CD8-positive, alpha-beta T cell (primary cell): ENCODE measurements at places on chromosomes 4 and X.

DNA sequence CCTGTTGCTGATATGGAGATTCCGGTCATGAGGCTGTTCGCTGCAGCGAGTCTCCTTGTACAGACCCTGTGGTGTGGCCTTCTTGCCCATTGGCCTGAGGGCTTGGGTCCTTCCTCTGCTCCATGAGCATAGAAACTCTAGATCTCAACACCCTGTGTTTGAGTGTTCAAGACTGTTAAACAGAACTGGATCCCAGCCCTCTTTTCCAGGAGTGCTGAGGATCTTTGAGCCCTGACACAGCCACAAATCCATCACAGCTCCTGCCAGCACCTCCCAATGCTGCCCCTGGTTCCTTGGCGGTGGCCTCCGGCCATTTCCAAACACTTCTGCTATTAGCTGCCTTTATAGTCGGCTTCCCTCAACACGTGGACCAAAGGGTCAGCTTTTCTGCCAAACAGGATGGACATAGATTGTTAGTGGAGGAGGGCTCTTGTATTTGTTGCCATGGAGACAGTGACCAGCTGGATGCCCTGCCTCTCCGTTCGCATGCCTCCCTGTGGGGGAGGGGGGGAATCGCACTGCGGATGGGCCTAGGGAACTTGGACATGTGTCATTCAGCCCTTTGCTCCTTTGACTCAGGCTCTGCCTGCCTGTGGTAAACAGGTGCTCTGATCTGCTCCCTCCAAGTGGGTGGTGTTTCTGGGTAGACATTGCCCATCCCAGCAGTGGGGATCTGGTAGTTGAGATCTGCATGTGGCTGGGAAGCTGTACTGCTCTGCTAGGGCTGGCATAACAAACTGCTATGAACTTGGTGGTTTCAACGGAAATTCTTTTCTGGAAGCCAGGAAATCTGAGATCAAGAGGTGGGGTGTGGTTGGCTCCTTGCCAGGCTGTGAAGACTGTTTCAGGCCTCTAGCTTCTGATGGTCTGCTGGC, 6.9 kb upstream of the WDR1 start:
- DNase-seq: peak; percentile 34

DNA sequence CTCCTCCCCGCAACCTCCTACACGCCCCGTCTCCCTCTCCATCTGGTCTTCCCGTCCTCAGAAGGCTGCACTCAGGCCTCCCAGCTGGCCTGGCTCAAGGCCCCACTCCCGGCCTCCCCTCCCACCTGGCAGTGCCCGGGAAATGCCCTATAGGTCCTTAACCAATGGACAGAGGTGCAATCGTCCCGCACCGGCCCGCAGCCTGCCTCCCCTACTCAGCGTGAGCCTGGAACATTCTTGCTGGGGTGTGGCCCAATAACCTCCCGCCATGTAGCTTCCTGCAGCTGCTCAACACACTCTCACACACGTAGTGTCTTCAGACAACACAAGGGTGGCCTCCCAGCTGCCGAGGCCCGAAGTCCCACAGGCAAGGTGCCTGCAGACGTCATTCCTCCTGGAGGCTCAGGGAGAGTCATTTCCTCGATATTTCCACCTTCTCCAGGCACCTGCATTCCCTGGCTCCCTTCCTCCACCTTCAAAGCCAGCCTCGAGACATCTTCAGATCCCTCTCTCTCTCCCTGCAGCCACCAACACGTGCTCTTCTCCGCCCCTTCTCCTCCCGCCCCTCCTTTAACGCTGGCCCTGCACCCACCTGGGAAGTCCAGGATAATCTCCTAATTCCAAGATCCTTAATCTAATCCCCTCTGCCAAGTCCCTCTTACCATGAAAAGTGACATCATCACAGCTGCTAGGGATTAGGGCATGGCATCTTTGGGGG, 56.2 kb downstream of the ADRA2C start:
- no peak for DNase-seq

DNA sequence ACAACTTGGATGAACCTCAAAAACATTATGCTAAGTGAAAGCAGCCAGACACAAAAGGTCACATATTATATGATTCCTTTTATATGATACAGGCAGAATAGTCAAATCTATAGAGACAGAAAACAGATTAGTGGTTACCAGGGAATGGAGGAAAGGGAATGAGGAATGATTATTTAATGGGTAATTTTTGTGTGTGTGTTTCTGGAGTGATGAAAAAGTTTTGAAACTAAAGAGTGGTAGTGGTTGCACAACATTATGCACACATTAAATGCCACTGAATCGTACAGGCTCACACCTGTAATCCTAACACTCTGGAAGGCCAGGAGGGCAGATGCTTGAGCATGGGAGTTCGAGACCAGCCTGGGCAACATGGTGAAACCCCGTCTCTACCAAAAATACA, 19.6 kb upstream of the SOD3 start:
- no peak for DNase-seq

DNA sequence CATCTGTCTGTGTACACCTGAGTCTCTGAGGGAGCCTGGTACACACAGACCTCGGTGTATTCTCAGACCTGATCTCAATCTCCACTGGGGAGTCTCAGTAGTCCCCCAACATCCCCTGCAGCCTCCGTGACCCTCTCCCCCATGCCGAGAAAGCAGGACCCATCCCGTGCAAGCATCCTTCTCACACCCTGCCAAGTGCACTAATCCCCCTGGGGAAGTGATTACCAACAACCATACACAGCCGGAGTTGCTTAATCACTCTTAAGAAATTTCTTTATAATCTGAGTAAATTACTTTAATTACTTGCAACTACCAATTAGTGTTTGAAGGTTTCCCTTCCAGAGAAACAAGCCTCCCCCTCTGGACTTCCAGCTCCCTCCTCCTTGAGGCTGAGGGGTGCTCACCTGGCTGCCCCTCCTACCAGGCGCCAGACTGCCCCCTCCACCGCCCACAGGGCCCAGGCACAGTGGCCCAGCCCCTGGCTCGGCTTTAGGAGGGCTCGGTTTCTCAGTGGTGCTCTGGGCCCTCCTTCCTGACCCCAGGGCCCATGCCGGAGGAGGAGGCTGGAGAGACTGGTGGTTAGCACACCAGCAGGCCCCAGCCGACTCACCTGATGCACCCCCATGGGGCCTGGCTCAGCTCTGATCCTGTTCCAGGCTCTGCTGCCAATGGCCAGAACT, 43.8 kb downstream of the PJA1 start:
- DNase-seq: no peak

GRCh38 chr4:108168160-108168670, 517 bp downstream of the LEF1 start:
- DNase-seq: peak; percentile 16

DNA sequence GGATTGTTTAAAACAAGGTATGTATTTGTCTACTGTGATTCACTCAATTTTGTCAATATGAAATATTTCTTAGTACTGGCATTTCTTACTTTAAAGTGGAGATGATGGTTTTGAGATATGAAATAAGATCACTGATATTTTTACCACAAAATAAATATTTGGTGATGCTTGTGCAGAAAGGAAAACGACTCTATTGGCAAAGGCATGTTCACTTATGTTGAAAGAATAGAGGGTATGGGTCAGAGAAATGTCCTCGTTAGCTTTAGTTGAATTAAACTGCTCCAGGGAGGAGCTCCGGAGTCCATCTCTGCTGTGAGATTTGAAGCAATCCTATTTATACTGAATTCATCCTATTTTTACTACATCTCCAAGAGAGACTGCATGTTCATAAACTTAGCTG, 84.2 kb downstream of the SH3BGRL start:
- DNase-seq: no peak

- DNase-seq: no peak
These were observed 1477.4 kb downstream of the ARAP2 start for GRCh38 chr4:34766935-34767334.

GRCh38 chr4:8195431-8195830, 3.7 kb upstream of the SH3TC1 start:
- DNase-seq: no peak

DNA sequence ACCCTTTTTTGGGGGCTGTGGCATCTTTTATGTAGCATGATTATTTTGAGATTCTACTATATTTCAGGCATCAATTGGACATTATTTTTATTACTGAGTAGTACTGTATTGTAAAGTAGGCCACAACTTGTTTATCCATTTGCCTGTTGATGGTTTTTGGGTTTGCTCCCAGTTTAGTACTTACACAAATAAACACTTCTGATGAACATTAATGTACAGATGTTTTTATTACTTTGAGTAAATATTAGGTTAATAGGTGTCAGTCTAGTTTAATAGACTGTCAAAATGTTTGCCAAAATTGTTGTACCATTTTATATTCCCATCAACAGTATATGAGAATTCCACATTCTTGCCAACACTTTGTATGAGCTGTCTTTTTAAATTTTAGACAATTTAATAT, 214.9 kb upstream of the MAD2L1 start:
- no peak for DNase-seq

DNA sequence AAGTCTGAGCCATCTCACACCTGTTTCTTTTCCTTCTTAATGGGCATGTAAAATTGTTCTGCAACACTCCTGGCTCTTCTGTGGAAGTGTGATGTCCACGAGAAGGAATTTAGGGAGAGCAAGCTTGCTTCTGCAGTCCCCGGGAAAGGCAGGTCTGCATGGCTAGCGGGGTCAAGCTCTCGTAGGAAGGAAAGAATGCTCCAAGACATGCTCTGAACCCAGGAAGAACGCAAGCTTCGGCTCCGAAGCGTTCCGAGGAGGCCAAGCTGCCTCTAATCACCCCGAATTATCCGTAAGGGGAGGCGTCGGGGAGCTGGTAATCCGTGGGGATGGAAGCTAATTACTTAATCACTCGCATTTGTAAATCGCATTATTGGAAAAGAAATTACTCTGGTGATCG, 177.7 kb downstream of the CRLF2 start:
- no peak for DNase-seq

DNA sequence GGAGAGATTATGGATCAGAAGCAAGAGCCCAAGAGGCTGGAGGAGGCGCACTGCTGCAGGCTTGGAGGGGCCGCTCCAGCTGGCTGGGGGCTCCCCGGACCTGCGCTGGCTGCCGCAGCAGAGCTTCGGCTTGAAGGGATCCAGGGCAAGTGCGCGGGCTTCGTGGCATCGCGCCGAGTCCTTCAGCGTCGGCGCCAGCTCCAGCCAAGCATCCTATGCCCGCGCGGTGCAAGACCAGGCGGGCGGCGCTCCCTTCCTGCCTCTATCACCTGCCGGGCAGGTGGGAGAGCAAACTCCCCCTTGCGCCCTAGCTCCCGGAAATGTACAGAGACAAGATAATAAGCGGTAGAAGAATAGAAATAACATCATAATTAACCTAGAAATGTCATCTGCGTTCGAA, 10.5 kb upstream of the UCP1 start:
- DNase-seq: no peak

DNA sequence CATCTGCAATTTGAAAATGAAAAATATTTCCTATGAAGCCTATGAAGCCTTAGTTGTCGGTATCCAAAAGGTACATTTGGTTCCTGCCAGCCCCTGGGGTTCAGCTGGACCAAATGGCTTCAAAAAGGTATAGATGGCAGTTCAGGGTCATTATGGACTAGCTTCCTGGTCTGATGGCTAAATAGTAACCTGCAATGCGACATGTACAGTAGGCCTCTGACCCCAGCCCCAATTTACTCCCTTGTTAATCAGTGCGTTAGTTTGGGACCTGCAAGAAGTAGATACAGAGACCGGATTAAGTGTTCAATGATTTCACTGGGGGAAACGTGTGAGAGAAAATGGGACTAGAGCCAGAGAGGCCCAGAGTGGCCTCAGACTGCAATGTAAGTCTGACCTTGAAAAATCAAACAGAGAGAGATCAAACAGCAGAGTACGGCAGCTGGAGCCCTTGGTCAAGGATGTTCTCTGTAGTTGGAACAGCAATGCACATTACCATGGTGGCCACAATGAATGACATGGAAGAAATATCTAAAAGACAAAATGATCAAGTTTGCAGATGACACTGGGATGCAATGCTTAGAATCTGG, 115.0 kb upstream of the MBNL3 start:
- no peak for DNase-seq

DNA sequence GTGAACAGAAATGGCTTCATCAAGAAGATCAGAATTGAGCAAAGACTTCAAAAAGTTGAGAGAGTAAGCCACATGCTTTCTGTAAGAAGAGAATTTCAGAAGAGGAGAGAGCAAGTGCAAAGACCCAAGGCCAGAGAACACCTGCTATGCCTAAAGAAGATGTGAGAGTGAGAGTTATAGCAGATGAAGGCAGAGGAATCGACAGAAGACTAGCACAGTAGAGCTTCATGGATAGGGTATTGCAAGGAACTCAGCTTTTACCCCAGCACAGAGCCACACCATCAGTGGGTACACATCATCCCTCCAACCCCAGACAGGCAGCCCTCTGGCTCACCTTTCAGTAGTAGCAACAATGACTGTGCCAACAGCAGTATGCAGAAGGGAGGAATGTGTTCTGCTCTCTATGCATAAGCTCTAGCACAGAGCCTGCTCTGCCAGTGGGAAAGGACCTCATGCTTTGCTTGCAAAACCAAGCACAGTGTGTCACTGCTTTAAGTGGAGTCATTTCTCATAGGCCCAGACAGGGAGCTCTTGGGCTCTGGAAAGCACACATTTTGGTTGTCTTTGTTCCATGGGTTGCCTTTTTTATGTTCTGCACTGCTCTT, 318.6 kb downstream of the NAF1 start:
- DNase-seq: no peak
